ENCODE measurements at places on chromosomes 7 and 10. TPM values are rescaled to one million over a fixed set of nuclear protein-coding genes. Genes with fewer than 3 reads are reported as not detected.

DNA sequence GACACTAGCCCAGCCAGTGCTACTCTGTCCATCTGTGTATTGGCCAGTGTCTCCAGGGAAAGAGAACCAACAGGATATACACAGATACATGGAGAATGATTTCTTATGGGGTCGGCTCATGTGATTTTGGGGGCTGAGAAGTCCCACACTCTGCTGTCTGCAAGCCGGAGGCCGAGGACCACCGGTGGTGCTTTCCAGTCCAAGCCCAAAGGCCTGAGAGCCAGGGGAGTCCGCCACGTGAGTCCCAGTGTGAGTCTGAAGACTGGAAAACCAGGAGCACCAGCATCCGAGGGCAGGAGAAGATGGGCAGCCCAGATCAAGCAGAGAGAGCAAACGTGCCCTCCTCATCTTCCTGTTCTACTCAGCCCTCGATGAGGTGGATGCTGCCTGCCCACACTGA is 71.5 kb downstream of the C10orf143 start:
- DNase-seq, result no peak

GRCh38 chr10:79443338-79444198 is 1.9 kb downstream of the ZCCHC24 start:
- no peak for DNase-seq

The ITPRID1 gene
- total RNA-seq, result not detected

DNA sequence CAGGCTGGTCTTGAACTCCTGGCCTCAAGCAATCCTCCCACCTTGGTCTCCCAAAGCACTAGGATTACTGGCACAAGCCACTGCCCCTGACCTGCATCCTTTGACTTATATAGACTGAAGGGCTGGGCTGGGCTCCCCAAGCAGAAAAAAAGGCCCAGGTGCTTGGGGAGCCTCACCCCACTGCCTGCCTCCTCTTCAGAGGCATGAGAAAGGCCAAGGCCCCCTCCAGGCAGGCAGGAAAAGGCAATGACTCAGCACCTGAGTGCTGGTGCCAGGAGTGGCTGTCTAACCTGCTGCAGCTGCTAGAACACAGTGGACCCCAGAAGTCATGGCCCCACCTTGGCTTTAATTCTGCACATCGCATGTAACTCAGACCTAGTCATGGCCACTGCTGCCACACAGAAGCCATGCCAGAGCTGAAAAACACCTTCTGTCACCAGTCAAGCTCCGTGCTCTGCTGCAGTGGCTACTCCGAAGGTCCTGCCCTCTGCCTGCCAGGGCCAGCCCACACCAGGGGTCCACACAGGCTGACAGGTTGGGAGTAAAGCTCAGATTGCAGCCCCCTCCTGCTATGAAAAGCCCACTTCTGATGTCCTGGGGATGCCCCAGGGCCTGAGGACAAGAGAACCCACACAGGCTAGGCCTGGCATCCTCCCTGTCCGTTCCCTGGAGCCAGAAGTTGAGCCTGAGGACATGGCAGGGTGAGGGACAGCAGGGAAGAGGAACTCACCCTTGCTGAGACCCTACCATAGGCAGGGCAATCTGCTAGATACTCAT is 48.5 kb downstream of the GRID1 start:
- no peak for DNase-seq

- peak; percentile 82 for DNase-seq
Measured at GRCh38 chr10:95841661-95842498, 65.9 kb upstream of the CC2D2B start.

- peak; percentile 74 for DNase-seq
Measured at GRCh38 chr10:119206603-119207365, 587 bp upstream of the GRK5 start.

DNA sequence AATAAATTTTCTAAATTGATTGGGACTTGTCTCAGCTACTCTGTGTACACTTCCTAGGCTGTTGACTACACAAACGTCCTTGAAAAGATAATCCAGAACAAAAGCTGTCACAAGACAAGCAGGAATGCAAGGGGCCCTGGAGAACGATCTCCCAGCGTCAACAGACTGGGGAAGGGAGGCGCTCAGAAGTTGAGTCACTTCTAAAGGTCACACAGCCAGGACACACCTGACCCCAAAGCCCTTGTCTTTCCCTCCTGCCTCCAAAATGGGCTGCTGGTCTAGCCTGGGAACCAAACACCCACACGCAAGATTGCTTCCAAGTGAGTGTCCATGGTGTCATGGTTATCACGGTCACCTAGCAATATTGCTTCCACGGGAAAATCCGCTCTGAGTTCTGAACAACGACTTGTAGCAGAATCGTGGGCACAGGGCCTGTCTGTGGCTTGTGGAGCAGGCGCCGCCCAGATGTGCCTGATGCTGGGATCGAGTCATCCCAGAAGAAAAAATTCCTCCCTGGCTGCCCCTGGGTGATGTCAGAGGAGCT is 49.8 kb downstream of the SPOCK2 start:
- DNase-seq, result no peak

DNA sequence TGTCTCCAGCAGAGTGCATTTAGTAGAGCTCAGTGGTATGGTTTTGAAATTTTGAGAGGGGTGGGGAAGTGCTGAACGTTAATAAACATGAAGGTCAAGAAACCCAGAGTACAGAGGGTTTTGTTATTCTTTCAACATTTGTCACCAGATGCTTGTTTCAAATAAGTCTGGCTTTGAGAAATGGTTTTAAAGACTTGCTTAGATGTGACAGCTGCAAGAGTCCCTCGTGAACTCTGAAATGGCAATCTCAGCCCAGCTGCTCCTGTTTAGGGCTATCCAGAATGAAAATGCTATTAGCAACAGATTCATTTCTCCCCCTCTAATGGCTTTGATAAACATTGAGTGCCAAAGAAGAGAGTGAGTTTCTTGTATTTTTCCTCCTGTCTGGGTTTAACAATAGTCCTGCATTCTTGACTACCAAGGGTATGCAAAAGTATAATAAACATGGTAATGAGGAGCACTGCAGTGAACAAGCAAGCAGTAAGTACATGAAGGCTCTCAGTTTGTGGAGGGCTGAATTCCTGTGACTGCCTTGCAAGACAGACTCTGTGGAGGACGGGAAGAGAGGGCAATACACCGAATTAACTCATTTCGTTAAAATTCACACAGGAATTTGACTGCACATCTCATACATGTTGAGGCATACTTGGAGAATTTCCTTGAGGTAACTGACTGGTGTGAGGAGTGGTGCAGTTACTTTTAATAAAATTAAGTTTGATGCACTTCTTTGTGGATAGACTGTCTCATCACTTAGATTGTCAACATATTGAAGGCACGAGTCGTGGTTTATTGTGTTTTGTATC is 490.9 kb downstream of the REEP3 start:
- DNase-seq, result no peak

DNA sequence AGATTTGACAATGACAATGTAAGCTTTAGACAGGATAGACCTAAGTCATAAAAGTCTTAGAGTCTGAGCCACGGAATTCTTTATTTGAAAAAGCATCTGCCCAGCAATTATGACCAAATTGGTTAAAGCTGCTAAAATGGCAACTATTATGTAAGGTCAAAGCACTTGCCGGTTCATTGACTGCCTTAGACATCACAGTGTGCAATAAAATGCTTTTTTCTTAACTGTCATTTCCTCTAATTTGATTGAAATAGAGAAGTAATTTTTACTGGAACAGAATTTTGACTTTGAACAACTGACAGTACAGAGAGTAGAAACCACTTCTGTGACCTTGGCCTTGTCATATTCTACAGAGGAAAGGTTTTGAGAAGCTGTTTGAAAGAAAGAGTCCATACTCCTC is 142.9 kb downstream of the THSD7A start:
- no peak for DNase-seq

- DNase-seq, result no peak
Measured at GRCh38 chr7:123823898-123824753, 20.8 kb upstream of the HYAL4 start.

All from dermis microvascular lymphatic vessel endothelial cell (primary cell).